Stimulated activated CD4-positive, alpha-beta T cell treated with anti-CD3 and anti-CD28 coated beads, Interleukin-12 subunit alpha, Interleukin-12 subunit beta, amount 100 ng/mL, for 24 hours (primary cell): ENCODE measurements at places on chromosomes 7 and 10.

DNA sequence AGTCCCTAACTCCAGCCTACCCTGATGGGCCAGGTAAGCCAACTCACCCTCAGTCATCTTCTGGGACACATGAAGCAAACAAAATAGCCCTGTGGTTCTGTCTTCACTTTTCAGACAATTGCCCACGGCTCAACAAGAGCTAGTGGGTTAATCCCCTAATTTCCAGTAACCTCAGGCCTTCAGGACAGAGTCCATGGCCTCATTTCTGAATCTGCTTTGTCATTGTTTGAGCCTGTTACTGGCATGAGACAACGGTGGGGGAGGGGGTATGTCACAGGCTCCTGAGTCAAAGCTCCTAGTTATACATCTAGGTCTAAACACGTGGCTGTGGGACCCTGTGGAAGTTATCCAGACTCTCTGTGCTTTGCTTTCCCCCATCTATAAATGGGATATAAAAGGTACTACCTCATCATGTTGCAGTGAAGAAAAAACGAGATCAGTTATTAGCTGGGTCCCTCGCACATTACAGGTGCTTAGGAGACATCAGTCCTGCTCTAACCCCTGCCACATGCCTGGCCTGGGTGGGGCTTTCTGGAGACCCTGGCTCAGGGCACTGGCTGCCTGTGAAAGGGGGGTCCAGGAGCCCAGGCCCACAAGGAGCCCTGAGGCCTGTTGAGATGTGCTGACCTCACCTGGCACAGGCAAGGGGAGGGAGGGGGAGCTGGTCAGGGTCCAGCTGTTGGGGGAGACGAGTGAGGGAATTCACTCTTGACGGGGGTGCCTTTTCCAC lies 16.5 kb downstream of the MAT1A start:
- no peak for DNase-seq

DNA sequence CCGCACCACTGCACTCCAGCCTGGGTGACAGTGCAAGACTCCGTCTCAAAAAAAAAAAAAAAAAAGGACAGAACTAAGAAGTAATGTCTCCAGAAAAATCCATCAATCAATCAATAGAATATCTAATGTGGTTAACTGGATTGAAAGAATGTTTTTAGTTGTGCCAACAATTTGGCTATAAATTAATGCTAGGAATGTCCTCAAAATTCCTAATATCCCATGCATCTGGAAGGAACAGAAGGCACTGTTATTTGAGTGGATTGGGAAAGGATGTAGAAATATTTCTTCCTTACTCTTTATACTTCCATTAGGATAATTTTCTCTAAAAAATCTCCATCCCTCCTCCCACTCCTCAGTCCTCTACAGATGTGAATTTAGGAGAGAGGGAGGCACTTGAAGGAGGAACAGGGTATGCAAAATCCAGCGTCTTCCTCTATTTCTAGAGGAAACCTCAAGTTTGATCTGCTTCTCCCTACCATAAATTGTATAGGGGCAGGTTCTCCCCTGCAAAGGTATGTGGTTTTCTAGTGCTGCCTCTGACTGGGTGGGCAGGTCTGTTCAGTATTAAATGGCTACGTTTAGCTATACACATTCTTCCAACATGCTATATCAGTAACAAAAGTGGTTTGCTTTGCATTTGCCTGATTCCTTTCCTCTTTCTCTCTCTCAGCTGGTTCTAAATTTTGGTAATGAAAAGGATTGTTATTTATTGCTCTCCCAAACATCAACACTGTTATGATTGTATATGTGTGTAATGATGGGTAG lies 54.1 kb downstream of the RNLS start:
- DNase-seq = no peak

DNA sequence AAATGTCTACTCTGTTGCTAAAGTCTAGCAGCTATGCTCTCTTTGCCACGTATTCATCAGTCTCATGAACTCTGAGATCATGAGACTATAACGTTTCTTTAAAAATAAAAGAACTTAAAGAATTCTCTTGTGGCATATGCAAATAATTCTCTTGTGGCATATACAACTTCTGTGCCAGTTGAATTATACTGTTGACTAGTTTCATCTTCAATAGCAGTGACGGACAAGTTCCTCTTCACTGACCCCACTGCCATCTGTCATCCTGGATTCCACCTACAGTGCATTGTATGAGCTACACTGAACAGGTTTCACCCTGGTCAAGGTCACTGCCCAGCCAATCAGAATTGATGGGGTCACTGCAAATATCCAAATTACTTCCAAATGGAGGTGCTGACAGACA lies 88.2 kb downstream of the CD36 start:
- DNase-seq = no peak

DNA sequence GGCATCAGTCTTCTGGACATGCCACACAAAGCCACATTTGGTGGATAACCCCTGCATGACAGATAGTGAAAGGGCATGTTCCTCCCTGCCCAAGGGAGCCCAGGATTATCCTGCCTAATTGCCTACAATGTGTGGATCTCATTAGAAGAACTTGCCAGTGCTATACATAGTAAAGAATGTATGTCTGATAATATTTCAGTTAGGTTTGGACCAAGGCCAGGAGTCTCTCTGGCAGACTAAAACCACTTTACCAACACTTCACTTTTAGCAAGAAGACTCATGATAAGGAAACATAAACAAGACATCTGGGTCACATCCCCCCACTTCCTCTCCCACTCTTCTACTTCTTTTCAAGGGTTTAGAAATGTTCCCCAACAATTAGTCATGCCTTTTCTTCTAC lies 196.7 kb downstream of the MTERF1 start:
- DNase-seq = no peak

DNA sequence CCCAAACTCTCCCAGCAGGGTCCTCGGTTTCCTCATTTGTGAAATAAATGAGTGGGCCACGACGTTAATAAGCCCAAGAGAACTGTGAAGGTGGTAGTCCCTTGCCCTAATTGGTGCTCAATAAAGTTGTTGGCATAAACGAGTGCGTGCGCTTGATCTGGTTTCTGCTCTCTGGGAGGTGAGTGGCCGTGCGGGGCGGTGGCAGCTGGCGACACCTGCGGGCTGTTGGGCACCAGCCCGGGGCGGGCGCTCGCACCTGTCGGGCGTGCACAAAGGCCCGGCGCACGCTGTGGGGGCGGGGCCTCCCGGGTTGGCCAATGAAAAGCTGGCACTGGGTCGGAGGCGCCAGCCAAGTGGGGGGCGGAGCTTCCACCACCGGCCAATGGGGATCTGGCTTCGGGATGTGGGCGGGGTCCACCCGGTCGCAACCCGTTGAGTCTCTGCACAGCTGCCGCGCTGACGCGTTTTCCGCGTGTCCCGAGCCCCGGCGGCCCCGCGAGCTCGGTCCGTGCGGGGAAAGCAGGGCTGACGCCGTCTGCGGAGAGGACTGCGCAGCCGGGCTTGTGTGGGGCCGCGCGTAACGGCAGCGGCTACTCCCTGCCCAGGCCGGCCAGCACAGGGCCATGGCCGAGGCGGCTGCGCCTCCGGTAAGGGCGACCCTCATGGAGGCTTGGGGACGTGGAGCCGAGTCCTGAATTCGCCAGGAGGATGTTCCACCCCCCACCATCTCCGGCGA lies 23.0 kb downstream of the ZNF783 start:
- DNase-seq = peak; percentile 98

DNA sequence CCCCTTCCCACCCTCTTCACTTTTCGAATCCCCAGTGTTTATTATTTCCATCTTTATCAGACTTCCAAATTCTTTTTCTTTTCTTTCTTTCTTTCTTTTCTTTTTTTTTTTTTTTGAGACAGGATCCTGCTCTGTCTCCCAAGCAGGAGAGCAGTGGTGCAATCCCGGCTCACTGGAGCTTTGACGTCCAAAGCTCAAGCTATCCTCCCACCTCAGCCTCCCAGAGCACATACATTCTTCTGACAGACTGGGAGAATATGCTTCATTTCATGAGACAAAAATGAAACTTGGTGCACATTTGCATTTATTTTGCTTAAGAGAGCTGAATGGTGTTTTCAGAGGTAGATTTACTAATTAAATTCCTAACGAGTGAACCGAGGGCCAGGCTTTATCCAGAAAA lies 80.1 kb upstream of the FZD8 start:
- no peak for DNase-seq

DNA sequence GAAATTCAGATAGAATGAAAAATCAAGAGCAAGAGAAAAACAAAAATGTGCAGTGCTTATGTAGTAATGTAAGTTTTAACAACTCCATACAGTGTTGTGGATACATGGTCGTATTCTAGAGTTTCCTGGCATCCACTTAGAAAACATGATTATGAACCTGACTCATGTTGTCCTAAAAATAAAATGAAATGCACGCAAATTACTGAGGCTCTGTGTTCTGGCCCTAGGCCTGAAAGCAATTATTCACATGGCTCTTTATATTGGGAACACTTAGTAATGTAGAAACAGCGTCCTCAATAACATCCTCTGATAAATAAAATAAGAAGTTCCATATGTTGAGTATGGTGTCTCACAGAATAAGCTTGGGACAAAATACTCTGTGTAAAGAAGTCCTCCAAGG lies 200.2 kb upstream of the SEMA3E start:
- DNase-seq = no peak

GRCh38 chr10:17250736-17251135 lies 22.7 kb downstream of the VIM start:
- DNase-seq = no peak

DNA sequence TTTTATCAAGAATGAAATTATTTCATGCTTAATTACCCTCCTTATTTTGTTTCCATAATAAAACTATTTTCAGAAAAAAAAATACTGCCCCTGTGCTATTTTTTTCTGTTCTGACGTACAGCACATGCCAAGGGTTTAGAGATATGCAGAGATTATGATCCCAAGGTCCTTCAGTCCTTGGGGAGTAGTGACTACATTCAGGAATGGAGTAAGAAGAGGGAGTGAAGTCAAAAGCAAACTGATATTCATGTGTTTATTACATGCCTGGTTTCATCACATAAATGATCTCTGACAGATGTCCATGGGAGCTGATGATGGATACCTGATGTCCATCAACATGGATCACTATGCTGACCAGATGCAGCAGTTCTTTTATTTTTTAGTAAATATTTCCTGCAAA lies 17.2 kb downstream of the AKAP9 start:
- DNase-seq = no peak

DNA sequence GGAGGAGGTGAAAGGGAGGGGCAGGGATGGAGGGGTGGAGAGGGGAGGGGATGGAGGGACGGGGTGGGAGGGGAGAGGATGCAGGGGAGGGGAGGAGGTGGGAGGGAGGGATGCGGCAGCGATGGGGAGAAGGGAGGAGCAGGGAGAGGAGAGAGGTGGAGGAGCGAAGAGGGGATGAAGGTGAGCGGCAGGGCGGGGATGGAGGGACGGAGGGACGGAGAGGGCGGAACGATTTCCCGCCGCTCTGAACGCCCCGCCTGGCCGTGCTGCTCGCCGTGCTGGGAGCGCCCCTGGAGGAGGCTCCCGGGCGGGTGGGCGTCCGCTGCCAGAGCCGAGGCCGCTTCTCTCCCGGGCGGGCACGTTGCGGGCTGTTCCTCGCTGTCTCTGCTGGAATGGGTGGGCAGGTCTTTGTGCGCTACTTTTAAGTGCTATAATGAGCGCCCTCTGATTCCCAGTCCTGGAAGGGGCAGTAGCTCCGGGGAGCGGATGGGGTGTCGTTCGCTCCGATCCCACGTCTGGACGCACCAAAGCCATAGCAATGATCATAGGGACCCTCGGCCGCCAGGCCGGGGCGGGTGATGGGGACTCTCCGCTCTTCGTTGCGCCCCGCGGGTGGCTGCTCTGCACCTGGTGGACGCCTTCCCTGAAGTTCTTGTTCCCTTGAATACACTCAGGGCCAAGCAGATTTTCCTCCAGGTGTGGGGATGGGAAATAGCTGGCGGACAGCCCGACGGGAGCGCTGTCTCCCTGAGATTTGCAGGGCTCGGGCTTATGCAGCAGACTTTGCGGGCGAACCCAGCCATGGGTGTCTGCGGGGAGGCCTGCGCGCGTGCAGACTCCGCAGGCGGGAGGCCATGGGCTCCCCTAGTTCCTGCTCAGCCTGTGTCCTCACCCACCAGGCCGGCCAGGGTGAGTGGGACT lies 81.1 kb upstream of the CPXM2 start:
- DNase-seq = no peak

- no peak for DNase-seq
Observed at GRCh38 chr7:41870461-41871138, 167.7 kb upstream of the INHBA start.

DNA sequence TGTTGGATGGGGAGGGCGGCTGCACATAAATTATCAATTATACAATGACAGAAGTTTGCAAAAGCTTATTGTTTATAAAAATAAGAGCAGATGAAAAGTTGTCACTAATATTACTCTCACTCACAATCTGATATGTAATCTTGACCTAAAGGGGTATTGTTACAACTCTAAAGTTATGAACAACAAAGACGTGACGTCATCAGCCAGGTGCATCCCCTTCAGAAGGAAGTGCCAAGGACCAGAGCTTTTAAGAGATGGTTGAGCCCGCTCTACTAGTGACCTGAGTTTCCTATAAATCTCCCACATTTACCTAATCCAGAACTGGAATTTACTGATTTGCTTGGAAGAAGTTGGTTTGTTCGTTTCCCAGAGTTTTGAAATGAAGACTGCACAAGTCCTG lies 247.7 kb upstream of the MGMT start:
- DNase-seq = no peak

GRCh38 chr10:71271662-71272055 lies 47.4 kb upstream of the SLC29A3 start:
- DNase-seq = no peak

GRCh38 chr7:136018104-136018503 lies 40.9 kb upstream of the MTPN start:
- DNase-seq = no peak

DNA sequence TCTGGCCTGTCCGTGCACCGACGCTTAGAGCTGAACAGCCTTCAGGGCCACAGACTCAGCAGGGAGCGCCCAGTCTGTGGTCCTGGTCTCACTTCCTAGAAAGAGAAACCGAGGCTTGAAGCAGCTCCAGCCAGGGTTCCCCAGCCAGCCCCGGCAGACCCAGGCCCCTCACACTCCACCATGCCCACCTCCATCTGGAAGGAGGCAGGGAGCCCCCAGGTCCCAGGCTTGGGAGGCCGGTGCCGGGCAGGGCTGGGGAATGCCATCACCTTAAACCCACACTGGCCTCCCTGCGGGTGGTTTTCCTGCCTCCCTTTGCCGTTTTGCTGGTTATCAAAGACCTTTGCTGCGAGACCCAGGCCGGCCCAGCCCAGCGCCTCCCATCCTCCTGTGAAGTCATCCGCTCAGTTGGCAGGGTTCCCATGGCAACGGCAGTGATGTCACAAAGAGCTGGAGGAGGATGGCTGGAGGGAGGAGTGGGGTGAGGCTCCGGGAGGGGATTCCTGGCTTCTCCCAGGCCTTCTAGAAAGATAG lies 24.0 kb downstream of the ELFN1 start:
- DNase-seq = no peak

- no peak for DNase-seq
Observed at GRCh38 chr10:42630537-42631134, 7.7 kb downstream of the ZNF33B start.

DNA sequence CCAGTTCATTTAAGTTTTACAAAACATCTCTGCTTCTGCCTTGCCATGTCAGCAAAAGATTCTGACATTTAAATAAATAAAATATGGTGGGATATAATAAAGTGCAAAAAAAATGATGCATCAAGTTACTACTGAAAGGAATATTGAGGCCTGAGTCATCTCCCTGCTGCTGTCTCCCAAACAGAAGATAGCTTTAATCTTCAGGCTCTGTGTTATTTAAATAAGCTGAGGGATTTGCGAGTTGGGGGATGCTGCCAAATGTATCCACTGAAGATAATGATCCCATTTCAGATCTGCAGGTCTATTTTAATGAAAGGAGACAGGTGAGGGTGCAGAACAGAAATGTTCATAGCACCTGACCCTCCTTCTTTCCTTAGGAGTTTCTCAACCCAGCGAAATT lies 720.8 kb downstream of the AUTS2 start:
- DNase-seq = no peak

- no peak for DNase-seq
Observed at GRCh38 chr10:85650791-85651496, 715.7 kb downstream of the GRID1 start.
